ENCODE measurements at places on chromosomes 1 and 21. TPM values are rescaled to one million over a fixed set of nuclear protein-coding genes. Genes with fewer than 3 reads are reported as not detected.
A peak's percentile ranks its signal among the peaks of the same experiment; 100 is the strongest.

Gene CD1B
- polyA plus RNA-seq = 0.12 TPM

Gene NES
- 1.8 TPM for polyA plus RNA-seq

Gene PCSK9
- 41.9 TPM for polyA plus RNA-seq

DNA sequence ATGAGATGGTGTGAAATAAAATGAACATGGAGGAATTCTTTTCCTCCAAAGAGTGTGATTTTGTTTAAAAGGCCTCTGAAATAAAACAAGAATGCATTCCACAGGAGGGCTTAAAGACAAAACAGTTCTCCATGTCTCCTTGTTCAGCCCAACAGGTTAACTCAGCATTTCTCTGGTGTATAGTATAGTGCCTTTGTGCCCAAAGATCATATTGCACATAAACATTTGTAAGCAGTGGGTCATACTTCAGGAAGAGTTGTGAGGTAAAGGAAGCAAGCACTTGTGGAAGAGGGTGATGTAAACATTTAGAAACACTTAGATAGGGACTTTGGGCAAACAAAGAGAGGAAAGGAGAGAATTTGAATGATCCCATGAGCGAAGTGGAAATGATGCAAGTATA is 433.9 kb downstream of the SIPA1L2 start:
- DNase-seq = no peak
- no peaks in the 10 kb centered on the region for H3K36me3 ChIP-seq
- no peaks in the 10 kb centered on the region for H3K27me3 ChIP-seq

- no peaks in the 10 kb centered on the region for H3K36me3 ChIP-seq
- H3K27me3 ChIP-seq = no peaks in the 10 kb centered on the region
- H3K4me1 ChIP-seq = no peaks in the 10 kb centered on the region
- no peak overlapping the region for H3K27ac ChIP-seq
Observed at GRCh38 chr1:182086620-182087019, 25.1 kb upstream of the ZNF648 start.

DNA sequence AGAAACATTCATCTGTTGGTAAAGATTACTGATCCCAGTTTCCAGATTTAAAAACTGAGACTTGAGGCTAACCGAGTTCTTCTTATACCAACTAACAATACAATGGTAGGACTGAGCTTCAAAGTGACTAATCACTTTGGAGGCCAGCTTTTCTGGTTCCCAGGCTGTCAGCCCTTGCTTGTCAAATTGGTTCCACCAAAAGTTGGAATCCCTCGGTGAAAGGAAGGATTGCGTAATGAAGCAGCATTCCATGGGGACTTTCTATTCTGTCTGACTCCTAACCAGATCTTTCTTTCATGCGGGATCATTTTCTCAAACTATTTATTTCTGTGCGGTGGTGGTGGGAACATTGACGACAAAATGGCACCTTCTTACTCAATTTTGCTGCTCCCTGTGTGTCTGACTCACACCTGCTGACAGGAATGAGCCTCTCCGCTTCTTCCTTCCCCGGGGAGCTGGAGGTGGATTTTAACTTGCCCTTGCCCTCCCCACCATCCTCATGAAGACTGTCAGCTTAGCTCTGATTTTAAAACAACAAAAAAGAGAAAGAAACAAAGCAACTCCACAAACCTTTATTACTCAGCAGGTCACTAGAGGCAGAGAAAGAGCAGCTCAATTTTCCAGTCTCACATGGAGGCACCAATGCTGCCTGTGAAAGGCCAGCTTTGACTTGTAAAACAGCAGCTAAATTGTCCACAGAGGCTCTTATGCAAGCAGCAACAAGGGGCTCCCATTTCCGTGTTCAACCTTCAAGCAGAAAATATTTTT is 32.9 kb upstream of the RASAL2 start:
- no peak for DNase-seq
- H3K27ac ChIP-seq = no peak overlapping the region
- H3K27me3 ChIP-seq = no peaks in the 10 kb centered on the region
- no peak overlapping the region for H3K4me3 ChIP-seq
- peaks cover 36% of the 10 kb centered on the region for H3K4me1 ChIP-seq
- H3K36me3 ChIP-seq = no peaks in the 10 kb centered on the region

DNA sequence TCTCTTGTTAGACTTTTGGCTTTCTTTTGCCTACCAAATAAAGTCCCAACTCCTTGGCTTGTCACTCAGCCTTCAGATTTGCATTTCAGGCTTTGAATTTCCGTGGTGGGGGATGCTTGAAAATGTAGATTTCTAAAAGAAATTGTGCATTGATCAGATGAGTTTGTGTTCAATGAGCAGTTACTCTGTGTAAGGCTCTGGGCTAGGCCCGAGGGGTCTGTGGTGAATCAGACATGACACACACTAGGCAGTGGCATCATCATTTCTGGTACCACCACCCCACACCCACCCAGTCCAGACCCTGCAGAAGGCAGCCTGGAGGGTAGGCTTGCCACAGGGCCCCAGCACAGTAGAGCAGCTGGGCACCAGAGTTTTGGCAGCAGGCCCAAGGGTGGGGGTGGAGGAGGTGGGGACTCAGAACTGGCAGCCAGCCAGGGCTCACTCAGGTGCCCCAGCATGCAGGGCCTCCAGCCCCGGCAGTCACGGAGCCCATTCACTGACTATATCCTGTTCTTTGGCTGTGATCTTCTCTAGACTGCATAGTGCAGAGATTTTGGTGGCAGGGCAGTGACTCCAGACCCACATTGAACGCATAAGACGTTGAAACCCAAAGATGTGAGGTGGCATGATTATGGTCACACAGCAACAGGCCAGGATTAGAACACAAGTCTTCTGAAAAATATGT is 97.2 kb upstream of the ARTN start:
- H3K27ac ChIP-seq = peak overlapping the region; percentile 12
- no peak overlapping the region for H3K4me3 ChIP-seq
- no peaks in the 10 kb centered on the region for H3K4me1 ChIP-seq
- H3K36me3 ChIP-seq = no peaks in the 10 kb centered on the region
- peak; percentile 76 for DNase-seq
- H3K27me3 ChIP-seq = no peaks in the 10 kb centered on the region

DNA sequence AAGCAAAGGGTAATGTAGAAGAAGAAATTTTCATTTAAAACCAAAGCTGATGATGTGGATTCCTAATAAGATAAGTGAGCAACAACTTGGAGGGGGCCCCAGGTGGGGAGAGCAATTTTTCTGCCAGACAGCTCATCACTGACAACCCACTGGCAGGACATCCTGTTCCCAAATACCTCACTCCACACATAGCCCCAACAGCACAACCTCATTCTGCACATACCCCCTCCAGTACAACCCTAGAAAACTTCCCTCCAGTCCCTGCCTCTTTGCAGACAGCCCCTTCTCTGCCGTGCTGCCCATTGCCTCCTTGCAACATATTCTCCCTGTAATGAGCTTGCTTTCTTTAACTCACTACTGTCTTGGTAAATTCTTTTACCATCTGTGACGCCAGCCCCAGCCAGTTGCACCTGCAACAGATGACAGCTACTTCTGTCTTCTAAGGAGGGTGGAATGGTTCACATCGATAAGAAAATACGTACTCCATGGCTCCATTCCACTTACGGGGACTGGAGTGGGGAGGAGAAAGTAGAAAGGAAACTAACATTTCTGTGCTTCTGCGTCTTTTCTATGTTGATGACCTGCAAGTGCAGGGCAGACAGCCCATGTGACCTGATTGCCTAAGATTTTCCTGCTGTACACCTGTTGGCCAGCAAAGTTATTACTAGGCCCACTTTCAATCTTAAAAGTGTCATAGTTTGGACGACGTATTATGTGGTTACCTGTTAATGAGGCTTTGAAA is 14.7 kb downstream of the RHEX start:
- H3K27ac ChIP-seq = no peak overlapping the region
- H3K4me3 ChIP-seq = no peak overlapping the region
- no peak for DNase-seq
- no peaks in the 10 kb centered on the region for H3K27me3 ChIP-seq
- H3K4me1 ChIP-seq = no peaks in the 10 kb centered on the region

- no peak overlapping the region for H3K27ac ChIP-seq
- no peak overlapping the region for H3K4me3 ChIP-seq
- DNase-seq = no peak
- no peaks in the 10 kb centered on the region for H3K27me3 ChIP-seq
Observed at GRCh38 chr1:240496356-240496755, 115.6 kb downstream of the GREM2 start.

- H3K27me3 ChIP-seq = no peaks in the 10 kb centered on the region
- DNase-seq = no peak
- no peaks in the 10 kb centered on the region for H3K36me3 ChIP-seq
Observed at GRCh38 chr1:65412256-65412983, 8.0 kb upstream of the LEPR start.

DNA sequence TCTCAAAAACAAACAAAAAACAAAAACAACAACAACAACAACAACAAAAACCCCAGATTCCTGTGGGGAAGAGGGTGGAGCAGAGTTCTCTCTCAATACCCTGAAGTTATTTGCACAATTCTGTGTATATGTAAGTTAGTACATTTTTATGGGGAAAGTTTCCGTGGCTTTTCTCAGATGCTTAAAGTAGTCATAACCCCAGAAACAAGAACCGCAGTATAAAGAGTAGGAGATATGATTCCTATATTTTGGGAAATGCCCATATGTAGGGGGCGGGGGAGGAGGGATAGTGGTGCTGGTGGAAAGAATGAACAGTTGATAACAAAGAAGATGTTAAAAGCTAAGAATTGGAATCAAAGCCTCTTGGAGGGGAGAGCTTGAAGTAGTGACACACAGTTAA is 131.5 kb downstream of the DNM3 start:
- H3K36me3 ChIP-seq = no peaks in the 10 kb centered on the region
- no peak overlapping the region for H3K27ac ChIP-seq
- no peak for DNase-seq
- no peaks in the 10 kb centered on the region for H3K4me1 ChIP-seq

DNA sequence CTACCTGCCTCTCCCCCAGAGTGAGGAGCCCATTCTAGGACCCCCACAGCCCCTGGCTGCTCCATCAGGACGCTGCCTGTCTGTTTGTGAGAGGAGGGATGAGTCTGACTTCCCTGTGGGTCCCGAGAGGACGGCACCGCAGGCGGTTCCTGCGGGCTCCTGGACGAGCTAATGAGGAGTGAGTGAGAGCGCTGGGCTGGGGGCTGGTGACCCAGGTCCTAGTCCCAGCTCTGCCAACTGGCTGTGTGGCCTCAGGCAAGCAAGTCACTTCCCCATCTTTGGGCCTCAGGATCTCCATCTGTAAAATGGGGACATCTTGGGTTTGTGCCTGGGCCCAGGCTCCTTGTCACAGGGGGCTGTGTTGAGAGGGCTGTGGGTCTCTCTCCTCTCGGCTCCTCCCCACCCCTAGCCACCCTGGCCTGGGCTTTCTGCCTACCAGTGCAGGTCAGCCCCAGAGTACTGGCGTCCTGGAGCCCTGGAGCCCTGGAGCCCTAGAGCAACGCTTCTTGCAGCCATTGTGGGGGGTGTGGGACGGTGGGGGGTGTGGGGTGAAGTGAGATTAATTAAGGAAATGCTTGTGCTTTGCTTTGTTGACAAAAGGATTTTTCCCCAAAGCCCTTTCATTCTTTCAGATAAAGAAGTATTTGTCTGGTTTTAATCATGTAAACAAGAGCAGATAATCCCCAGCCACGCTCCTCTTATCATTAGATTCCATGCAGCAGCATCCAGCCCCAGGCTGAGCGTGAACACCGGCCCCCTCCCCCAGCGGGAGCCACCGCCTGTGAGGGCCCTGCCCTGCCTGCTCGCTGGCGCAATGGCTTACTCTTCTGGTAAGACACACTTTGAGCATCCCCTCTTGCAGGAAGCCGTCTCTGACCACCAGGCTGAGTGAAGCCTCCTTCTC is 26.8 kb downstream of the SLC1A7 start:
- peaks cover 15% of the 10 kb centered on the region for H3K4me1 ChIP-seq
- no peak overlapping the region for H3K4me3 ChIP-seq
- no peaks in the 10 kb centered on the region for H3K36me3 ChIP-seq
- H3K27ac ChIP-seq = peak overlapping the region; percentile 13

Measured in sigmoid colon (tissue), 7 donors.